Natural killer cell (primary cell): ENCODE measurements at places on chromosomes 2 and 18. TPM values are rescaled to one million over a fixed set of nuclear protein-coding genes. Genes with fewer than 3 reads are reported as not detected.

Gene GFPT1
- total RNA-seq = 16.4 TPM

Gene TLX2
- total RNA-seq = 0.23 TPM

DNA sequence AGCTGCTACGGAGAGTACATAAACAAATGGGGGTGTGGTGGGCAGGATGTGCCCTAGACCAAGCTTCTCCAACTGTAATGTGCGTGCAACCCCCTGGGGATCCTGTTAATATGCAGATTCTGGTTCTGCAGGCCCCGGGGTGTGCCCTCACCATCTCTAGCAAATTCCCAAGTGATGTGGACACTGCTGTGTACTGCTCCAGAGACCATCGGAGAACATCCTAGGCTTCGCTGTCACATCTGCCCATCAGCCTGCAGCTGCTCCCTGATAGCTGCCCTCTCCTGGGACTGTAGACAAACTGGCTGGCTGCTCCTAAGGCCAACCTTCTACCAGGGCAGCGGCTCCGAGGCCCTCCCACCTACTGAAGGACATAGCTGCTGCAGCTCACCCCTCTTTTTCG, 3.2 kb downstream of the HS1BP3 start:
- no peak for DNase-seq

- no peak for DNase-seq
Measured at GRCh38 chr18:35393716-35394115, 16.6 kb upstream of the ZNF396 start.
